ENCODE measurements at places on chromosomes 1 and 21. TPM values are rescaled to one million over a fixed set of nuclear protein-coding genes. Genes with fewer than 3 reads are reported as not detected.

- DNase-seq: no peak
These were observed 118.5 kb downstream of the DMRTB1 start for GRCh38 chr1:53577761-53578100.

DNA sequence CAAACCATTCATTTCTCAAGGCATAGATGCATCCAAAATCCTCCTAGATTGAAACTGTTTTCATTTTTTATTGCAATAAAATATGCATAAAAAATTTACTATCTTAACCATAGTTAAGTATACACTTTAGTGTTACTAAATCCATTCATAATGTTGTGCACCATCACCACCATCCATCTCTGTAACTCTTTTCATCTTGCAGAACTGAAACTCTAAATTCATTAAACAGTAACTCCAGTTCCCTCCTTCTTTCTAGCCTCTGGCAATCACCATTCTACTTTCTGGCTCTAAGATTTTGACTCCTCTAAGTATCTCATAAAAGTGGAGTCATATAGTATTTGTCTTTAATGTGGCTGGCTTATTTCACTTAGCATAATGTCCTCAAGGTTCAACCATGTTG, 236.8 kb downstream of the SMYD3 start:
- no peak for DNase-seq

VWA5B1 gene
- not detected for total RNA-seq

- no peak for DNase-seq
These were observed 8.6 kb downstream of the TMED5 start for GRCh38 chr1:93171549-93172034.

GRCh38 chr1:184865831-184866230, 108.5 kb downstream of the NIBAN1 start:
- DNase-seq: no peak

GRCh38 chr1:93614986-93615581, 66.6 kb downstream of the BCAR3 start:
- no peak for DNase-seq

DNA sequence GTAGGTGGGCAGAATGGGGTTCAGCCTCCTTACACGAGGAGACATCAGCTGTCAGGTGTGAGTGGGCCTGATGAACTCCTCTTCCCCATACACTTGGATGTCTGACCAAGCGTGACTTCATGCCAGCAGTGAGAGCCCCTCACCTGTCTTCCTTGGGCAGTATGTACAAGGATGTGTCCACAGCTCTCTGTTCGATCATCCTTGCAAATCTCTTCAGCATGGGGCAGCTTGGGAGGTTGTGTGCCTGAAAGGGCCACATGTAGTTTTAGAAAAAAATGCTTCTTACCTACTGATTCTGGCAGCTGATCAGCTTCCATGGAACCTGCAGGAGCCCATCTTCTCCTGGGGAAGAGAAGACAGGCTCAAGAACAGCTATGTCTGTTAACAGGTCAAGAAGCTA, 18.0 kb downstream of the ACP6 start:
- DNase-seq: no peak

DNA sequence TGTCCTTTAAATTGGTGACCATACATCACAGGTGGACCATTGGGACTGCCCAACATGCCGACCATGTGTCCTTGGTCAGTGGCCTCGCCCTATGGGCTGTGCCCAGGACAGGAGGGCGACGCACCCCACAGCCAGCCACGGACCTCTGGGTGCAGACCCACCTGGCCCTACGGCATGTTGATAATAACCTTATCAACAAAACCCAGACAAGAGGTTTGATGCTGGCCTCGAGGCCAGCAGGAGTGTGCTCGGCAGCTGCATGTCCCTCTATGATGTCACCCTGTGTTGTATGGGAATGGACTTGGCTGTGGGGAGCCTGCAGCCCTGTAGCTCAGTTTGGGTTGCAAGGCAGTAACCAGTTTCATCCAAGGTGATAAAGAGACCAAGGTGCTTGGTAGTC, 32.1 kb downstream of the SLC37A1 start:
- no peak for DNase-seq

DTL gene
- 34.5 TPM for total RNA-seq

DNA sequence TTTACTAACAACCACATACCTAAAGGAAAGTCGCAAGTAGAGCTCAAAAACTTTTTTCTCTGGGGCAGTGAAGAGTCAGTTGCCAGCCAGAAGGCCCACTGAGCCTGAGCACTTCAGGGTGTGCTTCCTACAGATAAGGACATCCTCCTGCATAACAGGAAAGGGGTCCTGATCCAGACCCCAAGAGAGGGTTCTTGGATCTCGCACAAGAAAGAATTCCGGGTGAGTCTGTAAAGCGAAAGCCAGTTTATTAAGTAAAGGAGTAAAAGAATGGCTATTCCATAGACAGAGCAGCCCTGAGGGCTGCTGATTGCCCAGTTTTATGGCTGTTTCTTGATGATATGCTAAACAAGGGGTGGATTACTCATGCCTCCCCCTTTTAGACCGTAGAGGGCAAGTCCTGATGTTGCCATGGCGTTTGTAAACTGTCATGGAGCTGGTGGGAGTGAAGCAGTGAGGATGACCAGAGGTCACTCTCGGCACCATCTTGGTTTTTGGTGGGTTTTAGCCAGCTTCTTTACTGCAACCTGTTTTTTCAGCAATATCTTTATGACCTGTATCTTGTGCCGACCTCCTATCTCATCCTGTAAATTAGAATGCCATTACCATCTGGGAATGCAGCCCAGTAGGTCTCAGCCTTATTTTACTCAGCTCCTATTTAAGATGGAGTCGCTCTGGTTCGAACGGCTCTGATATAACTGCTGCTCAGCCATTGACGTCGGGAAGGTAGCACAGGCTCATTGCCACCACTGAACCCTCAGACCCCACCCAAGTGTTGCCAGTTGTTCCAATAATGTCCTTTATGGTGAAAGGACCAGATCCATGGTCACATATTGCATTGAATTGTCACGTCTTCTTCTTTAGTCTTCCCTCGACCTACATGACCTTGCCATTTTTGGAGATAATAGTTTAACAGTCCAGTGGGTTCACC, 96.6 kb upstream of the ERRFI1 start:
- peak; percentile 79 for DNase-seq

FMO3 gene
- 0.35 TPM for total RNA-seq

DNA sequence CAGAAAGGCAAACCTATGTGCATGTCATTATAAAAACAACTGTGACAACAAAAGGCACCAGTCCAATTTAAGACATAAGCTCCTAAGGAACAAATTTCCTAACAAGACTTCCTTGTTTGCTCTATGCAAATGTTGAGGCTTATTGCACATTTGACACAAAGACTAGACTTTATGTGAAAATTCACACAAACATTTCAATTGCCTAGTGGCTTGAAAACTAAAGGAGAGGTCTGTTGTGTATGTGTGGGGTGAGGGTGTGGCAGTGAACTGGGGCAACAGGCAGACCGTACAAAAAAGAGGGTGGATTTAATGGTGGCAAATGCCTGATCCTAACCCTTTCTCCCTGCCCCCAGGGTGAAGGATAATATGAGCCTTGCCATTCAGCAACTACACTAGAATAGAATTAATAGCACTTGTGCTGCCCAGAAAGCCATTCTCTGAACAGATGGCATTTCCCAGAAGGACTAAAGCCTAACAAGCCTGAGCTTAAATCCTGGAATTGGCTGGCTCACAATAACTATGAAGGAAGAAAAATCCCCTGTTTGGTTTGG, 73.9 kb downstream of the GLUL start:
- no peak for DNase-seq

- no peak for DNase-seq
These were observed 30.3 kb downstream of the NIBAN1 start for GRCh38 chr1:184943998-184944397.

GRCh38 chr1:53719469-53719868, 19.5 kb downstream of the GLIS1 start:
- DNase-seq: no peak

DNA sequence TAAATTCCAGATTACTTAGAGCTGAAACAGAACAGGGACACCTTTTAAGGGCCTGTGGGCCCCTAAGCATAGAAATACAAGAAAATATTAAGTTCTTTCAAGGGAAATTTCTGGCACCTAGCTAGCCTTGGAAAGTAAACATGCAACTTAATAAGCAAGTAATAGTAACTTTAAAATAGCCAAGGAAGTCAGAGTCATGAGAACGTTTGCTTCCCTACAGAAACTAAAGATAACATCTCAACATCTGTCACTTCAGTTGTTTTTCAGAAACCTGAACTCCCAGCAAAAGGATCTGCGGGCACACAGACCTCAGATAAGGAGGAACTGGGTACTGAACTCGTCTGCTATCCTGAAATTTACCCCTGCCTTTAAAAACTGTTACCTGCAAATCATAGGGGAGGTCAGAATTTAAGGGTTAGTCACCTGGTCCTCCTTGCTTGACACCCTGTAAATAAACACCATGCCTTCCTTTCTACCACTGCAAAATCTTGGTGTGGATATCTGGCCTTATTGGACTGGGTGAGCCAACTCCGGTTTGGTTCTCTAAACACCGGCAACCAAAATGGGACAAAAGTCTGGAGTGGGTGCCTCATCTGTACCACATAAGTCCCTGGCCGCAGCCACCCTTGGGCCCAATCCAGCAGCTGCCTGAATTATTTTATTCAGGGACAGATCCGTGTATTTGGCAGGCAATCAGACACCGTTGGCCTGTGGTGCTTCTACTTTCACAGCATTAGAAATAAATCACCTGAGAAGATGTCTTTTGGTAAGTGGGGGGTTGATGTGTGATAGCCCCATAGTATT, 27.9 kb downstream of the NRDC start:
- DNase-seq: no peak

DNA sequence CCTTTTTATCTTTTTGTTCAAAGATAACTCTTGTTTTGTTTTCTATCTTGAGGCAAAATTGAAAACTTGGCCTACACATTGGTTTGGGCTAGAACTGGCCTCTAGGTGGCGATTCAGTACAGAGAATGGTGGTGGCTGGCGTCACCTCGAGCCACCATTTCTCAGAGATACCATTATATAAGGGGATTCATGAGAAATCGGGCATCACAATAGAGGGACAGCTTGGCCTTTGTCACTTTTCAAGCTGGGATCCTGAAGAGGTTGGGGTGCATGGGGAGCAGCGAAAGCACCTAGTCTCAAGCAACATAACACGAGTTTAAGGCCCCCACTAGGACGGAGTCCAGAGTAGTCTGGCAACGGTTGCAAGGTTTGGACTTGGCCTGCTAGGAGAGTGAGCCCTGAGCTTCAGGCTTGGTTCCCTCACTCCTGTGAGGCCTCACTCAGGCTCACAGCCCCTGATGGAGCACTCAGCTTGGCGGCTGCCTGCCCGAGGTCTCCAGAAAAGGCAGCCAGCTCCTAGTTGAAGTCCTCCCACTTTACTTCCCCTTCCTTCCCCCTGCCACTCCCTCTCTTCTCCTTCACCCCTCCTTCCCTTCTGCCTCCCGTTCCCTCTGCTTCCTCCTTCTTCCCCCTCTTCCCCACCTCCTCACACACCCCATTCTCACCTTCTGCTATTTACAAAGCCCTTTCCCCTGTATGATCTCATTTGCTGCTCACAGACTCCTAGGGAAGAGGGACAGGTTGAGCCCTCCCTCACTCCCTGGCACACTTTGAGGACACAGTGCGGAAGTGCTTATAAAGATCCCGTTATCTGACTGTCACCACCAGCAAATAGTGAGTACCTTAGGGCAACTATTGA, 67.8 kb downstream of the LRIG2 start:
- peak; percentile 52 for DNase-seq

- DNase-seq: no peak
These were observed 290.2 kb downstream of the KIF26B start for GRCh38 chr1:245444945-245445344.

DNA sequence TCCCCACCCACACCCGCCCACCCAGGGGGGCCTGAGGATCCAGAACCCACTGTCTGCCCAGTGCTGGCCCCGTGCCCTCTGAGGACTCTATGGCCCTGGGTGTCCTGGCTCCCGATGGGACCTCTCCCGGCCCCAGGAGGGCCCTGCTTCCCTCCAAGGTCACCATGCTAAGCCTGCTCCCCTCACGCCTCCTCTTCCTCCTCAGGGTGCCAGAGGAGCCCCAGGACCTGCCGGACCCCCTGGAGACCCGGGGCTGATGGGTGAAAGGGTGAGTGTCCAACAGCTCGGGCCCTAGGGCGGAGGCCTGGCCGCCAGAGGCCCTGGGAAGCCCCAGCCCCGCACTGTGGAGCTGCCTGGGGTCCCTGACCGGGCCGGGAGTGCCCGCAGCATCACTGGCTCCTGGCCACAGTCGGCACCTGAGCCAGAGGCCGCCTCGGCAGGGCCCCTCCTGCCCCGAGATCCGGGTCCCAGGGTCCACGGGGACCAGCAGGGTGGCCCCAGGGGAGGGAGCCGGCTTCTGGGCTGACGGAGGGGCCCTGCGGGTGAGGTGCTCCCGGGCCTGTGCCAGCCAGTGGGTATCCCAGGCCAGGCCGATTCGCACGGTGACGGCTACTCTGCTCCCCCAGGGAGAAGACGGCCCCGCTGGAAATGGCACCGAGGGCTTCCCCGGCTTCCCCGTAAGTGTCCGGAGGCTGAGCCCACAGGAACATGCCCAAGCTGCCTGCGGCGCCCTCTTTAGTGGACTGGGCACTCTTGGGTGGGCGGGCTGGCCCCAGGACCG, 16.1 kb downstream of the COL6A1 start:
- DNase-seq: no peak

- no peak for DNase-seq
These were observed 205.0 kb downstream of the TNR start for GRCh38 chr1:175538442-175538841.

DNA sequence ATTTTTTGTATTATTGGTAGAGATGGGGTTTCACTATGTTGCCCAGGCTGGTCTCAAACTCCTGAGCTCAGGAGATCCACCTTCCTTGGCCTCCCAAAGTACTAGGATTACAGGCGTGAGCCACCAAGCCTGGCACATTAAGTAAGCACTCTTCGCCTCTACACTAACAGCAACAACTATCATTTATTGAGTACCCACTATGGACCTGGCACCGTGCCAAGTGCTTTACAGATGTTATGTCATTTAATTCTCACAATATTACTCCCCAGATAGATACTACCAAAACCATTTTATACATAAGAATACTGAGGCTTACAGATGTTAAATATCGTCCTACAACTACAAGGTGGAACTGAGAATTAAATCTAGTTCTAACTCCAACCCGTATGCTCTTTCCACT, 50.1 kb downstream of the TUT4 start:
- DNase-seq: no peak

Data from H4 (cell line).